ENCODE measurements at places on chromosomes 5 and 9.

GRCh38 chr5:158451203-158451992 is 592.5 kb upstream of the CLINT1 start:
- no peak for DNase-seq

DNA sequence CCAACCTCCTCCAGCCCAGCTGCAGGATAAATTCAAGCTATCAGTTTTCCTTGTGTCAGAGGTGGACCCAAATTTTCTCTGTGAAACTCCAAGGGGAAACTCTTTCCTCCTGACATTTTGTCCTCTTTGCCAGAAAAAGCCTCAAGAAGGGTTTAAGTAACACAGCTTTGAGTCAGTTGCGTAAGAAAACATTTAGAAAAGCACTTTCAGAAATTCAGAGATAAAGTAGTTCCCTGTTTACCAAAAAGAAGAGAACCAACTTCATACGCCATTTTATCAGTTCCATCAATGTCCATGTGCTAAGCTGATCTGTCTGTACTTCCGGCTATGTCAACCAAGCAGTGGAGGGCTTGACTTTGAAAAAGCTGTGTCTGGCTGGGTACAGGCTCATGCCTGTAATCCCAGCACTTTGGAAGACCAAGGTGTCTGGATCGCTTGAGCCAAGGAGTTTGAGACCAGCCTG is 19.9 kb upstream of the SUSD1 start:
- DNase-seq = no peak

DNA sequence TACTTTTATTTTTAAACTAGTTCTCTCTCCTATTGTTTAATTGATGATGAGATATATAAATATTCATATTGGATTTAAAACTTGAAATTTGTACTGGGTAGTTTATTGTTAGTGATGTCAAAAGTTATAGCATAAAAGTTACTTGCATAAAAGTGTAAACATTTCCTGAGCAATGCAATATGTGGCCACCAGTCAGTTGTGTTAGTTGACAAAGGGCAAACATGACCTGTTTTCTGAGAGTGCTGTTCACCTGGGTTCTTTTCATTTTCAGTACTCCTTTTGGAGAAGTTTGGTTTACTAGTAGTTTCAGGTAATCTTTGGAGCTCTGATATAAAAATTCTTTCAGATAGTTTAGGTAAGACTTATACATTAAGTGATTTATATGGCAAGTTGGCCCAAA is 69.4 kb downstream of the COMMD10 start:
- no peak for DNase-seq

GRCh38 chr5:19977099-19977498 is 10.9 kb downstream of the CDH18 start:
- peak; percentile 21 for DNase-seq

- no peak for DNase-seq
Measured at GRCh38 chr9:101114317-101114716, 85.8 kb downstream of the PLPPR1 start.

GRCh38 chr5:142017832-142018427 is 5.1 kb upstream of the GNPDA1 start:
- no peak for DNase-seq

DNA sequence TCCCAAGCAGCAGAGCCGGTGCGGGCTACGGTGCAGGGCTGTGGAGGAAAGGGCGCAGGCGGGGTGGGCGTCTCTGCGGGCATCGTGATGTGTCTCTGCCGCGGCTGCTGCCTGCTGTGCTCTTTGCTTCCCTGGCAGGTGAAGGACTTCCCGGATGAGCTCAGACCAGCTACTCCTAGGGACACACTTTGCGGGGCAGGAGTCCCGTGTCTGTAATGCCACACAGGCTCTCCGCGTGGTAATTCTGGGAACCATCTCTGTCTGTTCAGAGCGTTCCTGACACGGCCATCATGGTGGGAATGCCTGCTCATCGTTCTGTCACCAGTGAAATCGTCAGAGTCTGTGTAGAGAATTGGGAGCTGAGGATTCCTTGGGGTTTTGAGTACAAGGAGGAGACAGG is 235.5 kb downstream of the FANCC start:
- no peak for DNase-seq

GRCh38 chr9:123954518-123955280 is 24.8 kb upstream of the DENND1A start:
- DNase-seq = no peak

DNA sequence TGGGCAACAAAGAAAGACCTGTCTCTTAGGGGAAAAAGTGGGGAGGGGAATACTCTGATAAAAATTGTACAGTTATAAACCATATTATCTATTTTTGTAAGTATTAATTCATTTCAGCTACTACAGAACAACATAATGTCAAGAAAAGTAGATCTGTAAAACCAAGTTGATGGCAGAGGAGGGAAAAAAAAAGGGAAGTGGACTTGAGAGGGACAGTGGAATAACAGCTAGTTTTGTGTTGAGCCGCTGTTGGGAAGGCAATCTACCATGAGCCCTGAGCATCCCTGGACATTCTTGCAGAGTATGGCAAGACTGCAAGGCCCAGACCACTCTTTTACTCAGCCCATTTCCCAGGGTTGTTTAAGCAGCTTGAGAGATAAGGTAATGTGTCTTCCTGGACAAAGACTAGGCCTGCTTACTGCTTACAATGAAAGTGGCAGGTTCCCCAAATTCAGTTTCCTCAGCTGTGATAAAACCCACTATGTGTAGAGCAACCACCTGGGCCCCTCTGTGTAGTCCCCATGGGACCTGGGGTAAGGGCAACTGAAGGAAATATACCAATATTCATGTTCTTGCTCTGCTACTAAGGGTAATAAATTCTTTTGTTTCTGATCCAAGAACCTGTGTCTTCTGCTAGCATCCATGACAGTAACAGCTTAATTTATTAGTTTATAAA is 25.0 kb downstream of the CEP120 start:
- no peak for DNase-seq

- no peak for DNase-seq
Measured at GRCh38 chr9:13832446-13832845, 481.5 kb downstream of the NFIB start.

DNA sequence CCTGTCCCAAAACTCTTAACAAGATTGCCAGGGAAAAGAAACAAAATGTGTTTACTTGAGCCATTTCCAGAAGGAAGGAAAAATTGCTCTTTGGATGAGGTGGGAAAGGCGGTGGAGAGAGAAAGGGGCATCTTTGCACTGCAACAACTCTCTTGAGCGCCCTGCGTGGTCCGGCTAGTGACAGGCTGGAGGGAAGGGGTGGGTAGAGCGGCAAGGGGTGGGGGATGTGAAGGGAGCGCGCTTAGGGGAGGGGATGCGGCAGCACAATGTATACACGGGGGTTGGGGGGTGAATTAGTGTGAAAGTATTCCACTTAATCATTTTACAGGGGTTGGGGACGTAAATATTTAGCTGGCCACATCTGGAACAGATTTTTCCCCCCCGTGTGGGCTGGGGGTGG is 1.3 kb downstream of the FGF10 start:
- DNase-seq = no peak

DNA sequence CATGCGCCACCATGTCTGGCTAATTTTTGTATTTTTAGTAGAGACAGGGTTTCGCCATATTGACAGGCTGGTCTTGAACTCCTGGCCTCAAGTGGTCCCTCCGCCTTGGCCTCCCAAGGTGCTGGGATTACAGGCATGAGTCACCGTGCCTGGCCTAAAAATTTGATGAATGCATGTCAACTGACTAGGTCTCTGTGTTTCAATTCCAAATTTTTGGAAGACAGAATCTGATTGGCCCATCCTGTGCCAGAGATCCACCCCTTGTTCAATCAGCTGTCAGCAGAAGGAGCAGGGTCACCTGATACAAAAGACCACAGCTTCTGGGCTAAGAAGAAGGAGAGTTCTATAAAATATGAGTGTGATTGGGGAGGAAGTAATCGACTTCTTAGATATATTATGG is 43.5 kb upstream of the COL15A1 start:
- DNase-seq = no peak

GRCh38 chr9:116278326-116278725 is 124.7 kb downstream of the PAPPA start:
- DNase-seq = no peak

DNA sequence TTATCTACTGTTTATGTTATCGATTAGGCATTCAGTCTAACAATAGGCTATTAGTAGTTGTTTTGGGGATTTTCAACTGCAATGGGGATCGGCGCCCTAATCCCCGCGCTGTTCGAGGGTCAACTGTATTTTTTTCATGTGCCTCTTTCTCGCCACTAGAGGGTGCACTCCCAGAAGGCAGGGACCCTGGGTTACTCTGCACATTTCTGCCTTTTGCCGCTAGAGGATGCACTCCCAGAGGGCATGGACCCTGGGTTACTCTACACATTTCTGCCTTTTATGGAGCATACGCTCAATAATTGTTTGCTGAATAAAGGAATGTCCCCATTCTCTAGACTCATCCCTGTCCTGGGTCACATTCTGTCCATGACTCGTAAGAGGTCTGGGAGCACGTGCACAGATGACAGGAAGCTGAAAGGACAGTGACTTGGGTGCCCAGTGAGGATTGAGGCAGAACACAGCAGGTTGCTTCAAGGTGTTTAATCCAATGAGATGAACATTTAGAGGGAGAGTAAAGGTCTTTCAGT is 27.9 kb upstream of the RECK start:
- DNase-seq = peak; percentile 83

DNA sequence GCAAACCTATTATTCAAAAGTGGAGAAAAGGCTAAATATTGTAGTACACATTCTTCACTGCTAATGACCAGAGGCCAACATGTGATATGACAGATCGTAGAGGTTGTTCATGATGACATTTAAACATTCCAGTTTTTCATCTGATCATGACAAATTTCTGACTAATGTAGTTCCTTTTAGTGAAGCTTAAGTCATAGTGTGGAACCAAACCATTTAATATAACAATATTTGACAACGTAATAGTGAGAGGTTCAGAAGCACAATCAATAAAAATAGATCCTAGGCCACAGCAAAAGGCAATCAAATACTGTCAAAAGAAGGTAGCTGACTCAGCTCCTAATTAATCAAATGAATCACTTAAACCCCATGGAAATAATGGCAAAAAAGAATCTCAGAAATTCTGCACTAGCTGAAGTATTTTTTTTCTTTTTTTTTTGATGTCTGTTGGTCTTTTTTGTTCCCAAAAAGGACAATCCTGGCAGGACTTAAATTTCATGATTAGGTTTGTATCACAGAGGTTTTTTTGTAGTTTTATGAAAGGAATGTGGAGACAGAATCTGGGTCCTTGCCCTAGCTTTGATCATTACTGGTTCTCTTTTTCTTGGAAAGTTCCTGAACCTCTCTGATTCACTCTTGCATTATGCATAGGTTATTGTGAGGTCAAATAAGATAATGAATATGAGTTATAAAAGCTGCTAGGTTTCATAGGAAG is 795.0 kb downstream of the DTWD2 start:
- DNase-seq = no peak

- peak; percentile 69 for DNase-seq
Measured at GRCh38 chr5:142246258-142246657, 78.6 kb downstream of the SPRY4 start.

DNA sequence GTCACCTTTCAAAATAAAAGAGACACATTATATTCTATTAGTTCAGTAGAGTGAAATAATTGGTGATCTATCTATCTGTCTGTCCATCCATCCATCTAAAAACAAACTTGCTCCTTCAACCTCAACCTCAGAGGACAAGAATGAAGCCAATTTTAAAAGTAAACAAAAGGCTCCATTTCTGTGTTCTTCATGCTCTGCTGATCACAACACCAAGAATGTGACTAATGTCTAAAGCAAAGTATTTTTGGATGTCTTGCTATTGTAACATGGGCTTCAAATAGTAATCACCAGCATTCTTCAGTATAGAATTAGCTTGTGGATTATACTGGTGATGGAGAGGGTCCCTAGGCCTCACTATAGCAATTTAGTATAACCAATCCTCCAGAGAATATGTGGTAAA is 1304.4 kb downstream of the MAT2B start:
- no peak for DNase-seq

DNA sequence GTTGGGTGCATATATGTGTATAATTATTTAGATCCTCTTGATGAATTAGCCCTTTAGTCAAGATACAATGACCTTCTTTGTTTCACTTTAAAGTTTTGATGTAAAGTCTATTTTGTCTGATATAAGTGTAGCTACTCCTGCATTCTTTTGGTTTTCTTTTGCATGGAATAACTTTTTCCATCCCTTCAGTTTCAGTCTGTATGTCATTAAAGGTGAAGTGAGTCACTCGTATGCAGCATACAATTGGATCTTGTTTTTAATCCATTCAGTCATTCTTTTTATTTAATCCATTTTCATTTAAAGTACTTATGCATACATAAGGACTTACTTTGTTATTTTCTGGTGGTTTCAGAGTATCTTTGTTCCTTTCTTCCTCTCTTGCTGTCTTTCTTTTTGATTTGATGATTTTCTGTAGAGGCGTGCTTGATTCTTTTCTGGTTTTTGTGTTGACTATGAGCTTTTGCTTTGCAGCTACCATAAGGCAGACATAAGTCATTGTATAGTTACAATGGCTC is 36.3 kb upstream of the FAM120A start:
- no peak for DNase-seq

DNA sequence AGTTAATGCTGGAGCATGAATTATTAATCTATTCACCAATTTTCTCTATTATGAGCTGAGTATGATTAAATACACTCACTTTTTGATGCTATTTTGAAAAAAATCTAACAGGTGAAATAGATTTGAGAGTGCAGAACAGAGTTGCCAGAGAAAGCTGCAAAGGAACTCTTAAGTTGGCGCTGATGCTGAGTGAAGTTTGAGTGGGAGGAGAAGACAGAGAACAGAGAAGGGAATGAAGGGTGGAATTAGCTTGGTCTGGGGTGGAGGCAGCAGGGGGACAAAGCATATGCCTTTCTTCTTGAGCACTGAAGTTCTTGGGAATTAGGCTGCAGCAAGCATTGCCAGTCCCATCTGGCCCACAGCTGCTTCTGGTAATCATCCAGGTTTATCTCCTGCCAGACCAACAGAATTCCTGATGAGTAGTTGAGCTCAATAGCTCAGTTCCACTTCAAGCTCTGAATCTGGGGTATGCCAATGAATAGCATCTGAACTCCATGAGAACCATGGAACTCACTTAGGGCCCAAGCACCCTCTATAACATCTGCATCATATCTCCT is 290.1 kb downstream of the HINT1 start:
- DNase-seq = no peak

DNA sequence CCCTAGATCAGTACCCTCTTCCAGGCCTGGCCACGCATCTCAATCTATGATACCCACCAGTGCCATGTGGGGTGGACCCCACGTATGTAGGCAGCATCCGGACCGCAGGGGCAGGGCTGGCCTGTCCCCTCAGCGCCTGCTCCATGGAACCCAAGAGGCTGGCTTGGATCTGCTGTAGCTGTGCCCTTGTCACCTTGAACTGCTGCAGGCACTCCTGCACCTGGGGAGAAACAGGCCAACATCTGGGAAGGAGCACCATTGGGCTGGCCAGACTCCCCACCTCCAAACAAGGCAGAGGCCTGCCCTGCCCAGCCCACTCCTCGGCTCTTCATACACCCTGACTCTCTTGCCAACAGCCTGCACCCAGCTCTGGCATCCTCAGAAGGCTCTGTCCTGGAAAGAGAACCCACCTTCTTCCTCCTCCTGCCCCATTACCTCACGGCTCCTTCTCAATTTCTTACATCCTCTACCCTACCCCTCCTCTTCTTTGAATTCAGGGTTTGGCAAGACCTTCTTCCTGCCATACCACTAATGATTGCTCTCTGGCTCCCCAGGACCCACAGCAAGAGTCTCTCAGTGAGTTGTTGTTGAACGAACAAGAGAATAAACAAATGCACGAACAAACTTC is 7.7 kb downstream of the HK3 start:
- DNase-seq = no peak

Measured in NCI-H2081 (cell line).